CD4-positive, alpha-beta T cell (primary cell): ENCODE measurements at places on chromosomes 13 and 19.

- no peak for DNase-seq
Measured at GRCh38 chr19:50647879-50648615, 1.2 kb upstream of the C19orf81 start.

DNA sequence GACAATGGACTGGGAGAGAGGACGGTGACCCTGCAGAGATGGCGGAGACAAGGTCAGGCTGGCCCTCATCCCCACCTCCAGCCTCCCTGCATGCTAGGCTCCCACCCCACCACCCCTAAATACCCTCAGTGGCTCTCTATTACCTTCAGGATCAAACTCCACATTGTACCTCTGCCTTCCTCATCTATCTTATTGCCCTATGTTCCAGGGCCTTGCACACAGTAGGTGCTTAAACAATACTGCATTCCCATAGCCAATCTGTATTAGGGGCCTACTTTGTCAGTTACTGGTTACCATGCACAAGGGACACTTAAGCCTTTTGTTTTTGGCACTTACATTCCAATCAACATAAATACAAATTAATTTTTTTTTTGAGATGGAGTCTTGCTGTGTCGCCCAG, 6.5 kb downstream of the PALM3 start:
- no peak for DNase-seq

DNA sequence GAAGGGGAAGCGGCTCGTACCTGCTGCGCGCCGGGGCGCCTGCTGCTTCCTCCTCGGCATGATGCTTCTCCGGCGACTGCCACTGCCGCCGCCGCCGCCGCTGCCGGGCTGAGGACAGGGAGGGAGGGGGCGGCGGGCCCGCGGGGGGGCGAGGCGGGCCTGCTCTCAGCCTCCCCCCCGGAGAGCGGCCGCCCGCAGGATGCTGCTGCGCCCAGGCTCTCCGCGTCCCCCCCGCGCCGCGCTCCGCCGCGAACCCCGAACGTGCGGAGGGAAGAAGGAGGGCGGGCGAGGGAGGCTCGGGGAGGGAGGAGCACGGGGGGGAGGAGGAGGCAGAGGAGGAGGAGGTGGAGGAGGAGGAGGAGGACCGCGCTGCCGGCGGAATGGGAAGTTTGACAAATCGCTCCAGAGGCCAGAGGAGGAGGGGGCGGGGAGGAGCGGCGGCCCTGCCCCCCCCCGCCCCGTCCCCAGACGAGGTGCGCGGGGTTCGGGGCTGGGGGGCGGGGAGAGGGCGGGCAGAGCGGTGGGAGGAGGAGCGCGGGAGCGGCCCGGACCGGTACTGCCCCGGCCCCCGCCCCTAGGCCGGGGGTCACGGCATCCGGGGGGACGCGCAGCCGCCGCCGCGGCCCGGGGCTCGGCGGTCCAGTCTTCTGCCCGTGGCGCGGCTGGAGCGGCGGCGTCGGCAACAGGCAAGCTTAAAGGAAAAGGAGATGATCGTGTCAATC, at the start of gene TSHZ3:
Gene TSHZ3, minus strand, starts transcription at position 277 of the 722 bp plus-strand sequence. Its CDS starts 217 bp downstream, at position 60.
- peak; percentile 32 for DNase-seq

DNA sequence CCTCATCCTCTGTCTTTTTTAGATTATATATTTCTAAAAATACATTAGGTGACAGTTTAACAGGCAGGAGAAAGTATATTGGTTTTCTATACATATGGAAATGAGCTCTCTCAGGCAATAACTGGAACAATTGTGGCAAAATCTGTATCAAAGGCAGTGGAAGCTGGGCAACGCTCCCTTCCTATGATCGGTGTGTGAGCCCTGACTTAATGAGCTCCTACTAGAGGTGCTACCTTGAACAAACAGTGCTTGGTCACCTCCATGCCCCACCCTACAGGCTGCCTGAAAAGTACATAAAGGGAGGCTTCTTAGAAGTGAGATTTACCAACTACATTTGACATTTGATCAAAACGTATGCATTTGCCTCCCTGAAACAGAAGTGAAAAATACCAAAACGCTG, 185.3 kb downstream of the EFNB2 start:
- DNase-seq, result no peak

- DNase-seq, result no peak
Measured at GRCh38 chr13:74110053-74110452, 24.2 kb downstream of the KLF12 start.

DNA sequence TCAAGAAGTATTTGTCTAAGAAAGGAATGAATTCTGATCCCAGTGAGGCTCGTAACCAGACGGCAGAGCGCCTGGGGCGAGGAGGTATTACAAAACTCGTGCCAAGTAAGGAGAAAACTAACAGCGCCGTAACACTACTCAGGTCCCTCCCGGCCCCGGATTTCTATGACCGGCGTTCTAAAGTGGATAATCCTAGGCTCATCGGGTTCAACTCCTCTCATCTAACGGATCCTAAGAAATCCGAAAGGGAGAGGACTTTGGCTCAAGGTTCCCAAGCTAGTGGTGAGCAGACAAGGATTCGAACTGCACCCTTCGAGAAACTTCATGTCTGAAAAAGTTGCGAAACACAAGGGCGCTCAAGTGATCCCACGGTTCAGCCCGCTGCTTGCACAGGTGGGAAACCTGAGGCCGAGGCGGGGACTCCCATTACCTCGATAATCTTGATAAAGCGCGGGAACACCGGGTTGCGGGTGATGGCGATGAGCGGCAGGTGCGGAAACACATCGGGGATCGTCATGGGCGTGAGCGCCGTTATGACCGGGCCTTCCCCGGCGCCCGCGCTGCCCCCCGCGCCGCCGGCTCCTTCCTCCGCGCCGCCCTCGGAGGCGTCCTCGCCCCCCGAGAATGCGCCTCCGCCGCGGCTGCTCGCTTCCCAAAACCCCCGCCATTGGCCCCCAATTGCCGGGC, 529 bp downstream of the LONP1 start:
- DNase-seq, result no peak

DNA sequence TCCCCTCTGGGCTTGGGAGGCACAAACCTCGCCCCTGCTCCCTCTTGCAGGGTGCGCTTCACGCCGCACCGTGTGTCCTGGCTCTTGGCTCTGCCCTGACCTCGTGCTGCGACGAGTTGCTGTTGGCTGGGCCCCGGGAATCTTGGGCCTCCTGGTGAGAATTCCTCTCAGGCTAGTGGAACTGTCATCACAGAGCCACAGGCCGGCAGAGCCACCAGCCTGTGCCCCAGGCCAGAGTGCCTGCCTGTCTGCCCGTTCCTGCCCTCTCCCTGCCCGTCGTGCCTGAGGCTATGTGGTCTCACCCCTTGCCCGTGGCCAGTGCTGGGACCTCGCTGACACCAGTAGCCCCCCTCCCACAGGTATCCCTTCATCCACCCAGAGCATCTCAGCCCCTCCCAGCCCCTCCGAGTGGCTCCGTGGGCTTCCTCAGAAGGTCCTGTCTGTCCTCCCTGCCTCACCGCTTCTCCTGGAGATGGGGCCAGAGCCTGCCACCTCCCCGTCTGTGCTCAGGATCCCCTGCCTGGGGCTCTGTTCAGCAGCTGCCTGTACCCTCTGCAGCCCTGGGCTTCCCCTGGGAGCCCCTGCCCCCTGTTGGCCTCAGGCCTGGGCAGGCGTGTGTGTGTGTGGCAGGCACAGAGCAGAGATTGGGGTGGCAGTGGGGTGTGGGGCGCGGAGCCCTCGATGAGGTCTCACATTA, 13.3 kb downstream of the NDUFB7 start:
- DNase-seq, result no peak

- no peak for DNase-seq
Measured at GRCh38 chr13:44464471-44464870, 90.8 kb downstream of the SERP2 start.

- DNase-seq, result no peak
Measured at GRCh38 chr13:78993792-78994191, 334.8 kb upstream of the OBI1 start.

DNA sequence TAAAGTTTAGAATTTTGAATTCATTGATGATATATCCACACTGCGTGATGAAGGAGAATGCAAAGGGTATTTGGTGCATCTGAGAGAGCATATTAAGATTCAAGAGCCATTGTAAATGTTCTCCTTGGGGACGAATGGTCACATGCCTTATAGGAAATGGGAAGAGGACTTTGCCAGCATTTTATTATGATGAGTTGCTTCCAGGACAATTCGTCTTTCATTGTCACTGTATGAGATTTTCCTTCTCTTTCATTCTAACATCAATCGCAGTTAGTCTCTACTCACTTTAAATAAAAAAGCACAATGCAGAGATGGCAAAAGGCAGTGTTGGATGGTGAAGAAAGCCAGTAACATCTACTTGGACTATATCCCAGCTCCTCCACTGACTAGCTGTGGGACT, 21.4 kb downstream of the WDFY2 start:
- no peak for DNase-seq

- peak; percentile 48 for DNase-seq
Measured at GRCh38 chr19:14632286-14632685, 42.4 kb downstream of the ADGRE3 start.

- no peak for DNase-seq
Measured at GRCh38 chr13:28268800-28269223, 130.5 kb downstream of the PAN3 start.

GRCh38 chr19:33323093-33323820, 20.9 kb upstream of the CEBPA start:
- DNase-seq, result no peak
